Liver (tissue), 10 donors: ENCODE measurements at places on chromosomes 5 and 9. TPM values are rescaled to one million over a fixed set of nuclear protein-coding genes. Genes with fewer than 3 reads are reported as not detected.

Gene PIP5K1B
- total RNA-seq: 30.9 TPM

- no peak for DNase-seq
Observed at GRCh38 chr9:99357575-99357974, 135.5 kb downstream of the SEC61B start.

DNA sequence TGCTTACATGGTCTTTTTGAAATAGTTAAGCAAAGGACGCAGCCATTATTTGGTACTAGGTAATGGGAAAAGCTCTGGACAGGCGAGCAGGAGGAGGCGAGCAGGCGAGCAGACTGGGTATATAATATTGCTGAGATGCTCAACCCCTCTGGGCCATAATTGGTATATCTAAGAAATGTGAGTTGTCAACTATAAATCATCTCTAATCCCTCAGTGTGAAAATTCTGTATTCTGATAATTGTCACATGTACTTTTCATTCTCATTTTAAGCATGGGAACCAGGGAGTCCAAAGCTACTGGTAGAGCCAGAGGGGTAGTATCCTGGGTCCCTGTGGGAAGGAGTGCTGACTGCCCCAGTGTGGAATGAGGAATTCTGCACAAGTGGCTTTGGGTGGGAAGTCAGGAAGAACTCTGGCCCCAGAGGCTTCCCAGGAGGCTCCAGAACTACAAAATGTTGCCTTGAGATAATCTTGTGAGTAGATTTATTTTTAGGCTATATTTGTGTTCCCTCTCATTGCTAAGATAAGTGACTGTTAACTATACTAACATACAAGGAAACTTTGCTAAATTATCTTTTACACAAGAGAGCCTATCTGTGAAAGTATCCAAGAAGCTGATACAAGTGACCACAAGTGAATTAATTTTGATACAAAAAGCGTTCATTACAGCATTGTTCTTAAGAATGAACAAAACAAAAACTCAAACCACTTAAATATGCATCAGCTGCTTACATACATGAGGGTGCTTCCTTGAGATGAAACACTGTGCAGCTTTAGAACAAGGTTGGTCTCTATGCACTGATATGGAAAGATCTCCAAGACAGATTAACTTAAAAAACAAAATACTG is 70.5 kb upstream of the TNFAIP8 start:
- no peak for DNase-seq

DNA sequence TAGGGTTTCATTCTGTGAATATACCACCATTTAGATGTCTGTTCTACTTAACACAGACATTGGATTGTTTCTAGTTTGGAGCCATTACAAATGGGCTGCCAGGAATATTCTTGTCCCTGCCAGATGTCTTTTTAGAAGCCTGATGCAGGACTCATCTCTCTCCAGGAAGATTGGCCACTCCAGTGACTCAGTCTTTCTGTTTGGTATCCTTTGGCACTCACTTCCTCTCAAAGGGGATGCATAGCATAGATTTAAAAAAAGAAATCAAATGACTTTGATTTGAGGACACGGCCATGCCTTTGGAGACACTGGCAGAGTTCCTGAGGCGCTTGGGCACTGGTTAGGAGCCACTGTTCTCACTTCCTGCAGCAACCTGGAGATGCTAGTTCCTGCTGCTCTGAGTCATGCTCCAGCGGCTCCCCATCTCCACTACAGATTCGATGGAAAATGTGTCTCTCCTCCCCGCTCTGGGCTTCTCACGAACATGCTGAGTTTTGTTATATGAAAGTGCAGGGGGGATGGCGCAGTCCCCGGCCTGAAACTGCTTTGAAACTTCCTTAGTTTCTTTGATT is 3.5 kb upstream of the ZNF366 start:
- DNase-seq: no peak

Gene GHR
- 6.6 TPM for total RNA-seq

Gene PDE6A
- total RNA-seq: not detected

GRCh38 chr5:172939071-172939470 is 20.2 kb upstream of the RPL26L1 start:
- no peak for DNase-seq

DNA sequence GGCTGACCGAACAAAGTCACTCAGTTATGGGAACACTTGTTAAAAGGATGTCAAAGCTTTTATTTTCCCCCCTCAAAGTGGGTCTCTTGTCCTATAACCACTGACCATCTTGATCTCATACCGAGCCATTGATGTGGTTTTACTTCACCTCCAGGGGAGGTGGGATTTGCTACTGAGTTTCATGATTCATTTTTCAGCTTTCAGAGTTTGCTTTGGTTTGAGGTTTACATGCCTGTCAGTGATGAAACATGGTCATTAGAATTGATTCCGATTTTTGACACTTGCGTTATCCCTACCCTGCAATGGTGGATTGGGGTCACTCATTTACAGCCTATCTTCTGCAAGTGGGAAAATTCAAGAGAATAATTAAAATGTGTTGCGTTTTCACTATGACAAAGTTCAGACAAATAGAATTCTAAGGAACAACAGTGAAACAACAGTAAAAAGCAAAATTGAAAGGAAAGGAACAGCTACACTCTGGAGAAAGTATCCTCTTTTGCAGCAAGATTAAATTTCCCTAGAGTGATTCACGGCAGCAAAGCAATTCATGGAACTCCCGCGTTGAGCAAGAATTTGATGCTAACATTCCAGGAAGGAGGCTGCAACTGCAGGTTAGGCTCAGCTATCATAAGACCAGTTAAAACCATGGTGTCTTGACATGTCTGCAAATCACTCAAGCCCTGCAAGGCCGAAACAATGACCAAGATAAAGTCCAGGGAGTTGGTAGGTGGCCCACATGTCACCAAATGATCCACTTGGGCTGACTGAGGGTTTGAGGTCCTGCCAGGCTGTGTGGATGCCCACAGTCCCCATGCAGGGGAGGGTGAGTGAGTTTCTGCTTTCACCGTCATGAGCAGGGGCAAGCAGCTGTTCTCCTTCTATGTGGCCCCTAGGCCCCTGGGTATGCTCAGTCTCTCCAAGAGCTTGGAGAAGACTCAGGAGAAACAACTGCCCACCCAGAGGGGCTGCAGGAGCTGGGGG is 9.4 kb downstream of the GADD45G start:
- DNase-seq: no peak

DNA sequence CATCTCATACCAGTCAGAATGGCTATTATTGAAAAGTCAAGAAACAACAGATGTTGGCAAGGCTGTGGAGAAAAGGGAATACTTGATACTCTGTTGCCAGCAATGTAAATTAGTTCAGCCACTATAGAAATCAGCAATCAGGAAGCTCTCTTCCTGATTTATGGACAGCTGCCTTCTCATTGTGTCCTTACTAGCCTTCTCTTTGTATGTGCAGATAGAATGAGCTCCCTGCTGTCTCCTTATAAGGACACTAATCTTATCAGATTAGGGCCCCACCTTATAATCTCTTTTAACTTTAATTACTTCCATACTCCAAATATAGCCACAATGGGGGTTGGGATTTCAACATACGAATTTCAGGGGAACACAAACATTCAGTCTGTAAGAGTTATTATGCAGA is 38.0 kb downstream of the KCNV2 start:
- no peak for DNase-seq

GRCh38 chr9:108709997-108710396 is 145.8 kb downstream of the ACTL7B start:
- DNase-seq: no peak

Gene TLE1
- total RNA-seq: 25.9 TPM

GRCh38 chr5:1004461-1005248 is 3.9 kb upstream of the NKD2 start:
- DNase-seq: peak; percentile 44

Gene IRX4
- total RNA-seq: not detected

Gene ARL10
- total RNA-seq: 2.2 TPM

Gene FOXI1
- not detected for total RNA-seq

Gene CERT1
- total RNA-seq: 25.1 TPM

Gene EIF4E1B
- not detected for total RNA-seq

Gene SPATA31C1
- not detected for total RNA-seq

Gene GSN
- 63.2 TPM for total RNA-seq

DNA sequence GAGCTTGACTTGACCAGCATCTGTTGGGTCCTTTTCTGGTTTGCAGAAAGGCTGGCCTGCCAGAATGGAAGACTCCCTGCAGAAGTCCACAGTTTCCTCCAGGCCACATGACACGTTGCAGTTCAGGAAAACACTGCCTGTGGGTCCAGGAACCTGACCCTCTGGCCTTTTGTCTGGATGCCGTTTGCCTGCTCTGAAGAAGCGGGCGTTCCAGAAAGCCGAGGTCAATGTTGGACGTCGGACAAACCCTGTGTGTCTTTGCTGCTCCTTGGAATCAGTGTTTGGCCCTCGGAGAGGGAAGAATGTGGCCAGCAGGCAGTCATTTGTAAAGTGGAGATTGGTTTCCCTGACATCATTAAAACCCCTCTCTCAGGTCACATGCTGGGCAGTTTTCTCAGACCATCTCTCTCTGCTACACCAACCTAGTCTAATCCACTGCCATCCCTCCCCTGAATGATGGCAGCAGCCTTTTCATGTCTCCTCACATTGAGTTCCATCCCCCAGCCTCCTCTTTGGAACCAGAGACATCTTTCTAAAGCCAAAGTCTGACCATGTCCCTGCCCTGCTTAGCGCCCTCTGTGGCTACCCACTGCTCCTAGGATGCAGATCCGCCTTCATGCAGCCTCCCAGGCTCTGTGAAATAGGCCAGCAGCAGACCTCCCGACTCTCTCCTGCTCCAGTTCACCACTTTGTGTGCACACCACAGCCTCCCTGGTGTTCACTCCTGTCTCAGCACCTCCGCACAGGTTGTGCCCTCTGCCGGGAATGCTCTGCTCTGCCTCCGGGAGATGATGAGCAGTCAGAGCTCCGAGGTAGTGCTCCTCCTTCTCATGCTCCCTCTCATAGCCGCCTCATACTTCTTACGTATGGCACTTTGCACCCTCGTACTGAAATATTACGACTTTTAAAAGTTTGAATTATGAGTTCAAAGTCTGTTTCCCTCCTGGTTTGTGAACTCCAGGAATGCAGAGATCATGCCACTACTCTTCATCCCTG is 75.6 kb downstream of the RALGPS1 start:
- DNase-seq: no peak

Gene FCN2
- 124 TPM for total RNA-seq

DNA sequence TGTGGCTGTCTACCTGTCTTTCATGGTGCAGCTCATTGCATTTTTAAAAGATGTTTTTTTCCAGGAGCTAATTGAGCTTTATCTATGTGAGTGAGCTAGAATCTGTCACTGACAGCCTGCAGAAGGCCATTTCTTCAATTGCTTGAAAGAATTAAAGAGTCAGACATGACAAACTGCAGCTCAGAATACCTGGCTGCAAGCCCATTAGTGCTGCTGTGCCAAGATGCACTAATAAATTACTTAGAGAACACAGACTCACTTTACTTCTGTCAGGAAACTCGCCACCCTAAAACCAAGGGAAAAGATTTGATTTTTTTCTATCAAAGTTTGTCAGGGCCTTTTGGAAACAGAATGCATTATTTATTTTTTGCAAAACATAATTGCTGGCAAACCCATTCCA is 368.3 kb downstream of the CAAP1 start:
- no peak for DNase-seq

Gene PCDHGB7
- total RNA-seq: 3.1 TPM

DNA sequence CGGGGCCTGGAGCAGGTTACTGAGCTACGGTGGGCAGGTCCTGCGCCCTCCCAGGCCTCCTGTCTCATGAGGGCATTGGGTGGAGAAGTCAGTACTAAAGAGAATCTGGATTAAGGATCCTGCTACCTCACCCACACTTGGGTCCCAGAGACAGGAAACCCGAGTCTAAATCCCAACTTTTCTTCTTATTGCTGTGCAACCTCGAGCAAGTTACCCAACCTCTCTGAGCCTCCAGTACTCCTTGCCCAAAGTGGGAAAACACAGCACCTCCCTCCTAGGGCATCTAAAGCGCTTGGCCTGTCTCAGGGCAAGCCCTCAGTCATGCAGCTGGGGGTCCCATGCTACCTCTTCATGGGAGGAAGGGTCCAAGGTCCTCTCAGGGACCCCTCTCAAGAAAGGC is 28.2 kb downstream of the ASS1 start:
- DNase-seq: no peak

- DNase-seq: no peak
Observed at GRCh38 chr9:29389421-29389820, 1816.1 kb upstream of the C9orf72 start.

Gene CNTFR
- total RNA-seq: 0.75 TPM

Gene PCDHGA3
- 0.09 TPM for total RNA-seq

DNA sequence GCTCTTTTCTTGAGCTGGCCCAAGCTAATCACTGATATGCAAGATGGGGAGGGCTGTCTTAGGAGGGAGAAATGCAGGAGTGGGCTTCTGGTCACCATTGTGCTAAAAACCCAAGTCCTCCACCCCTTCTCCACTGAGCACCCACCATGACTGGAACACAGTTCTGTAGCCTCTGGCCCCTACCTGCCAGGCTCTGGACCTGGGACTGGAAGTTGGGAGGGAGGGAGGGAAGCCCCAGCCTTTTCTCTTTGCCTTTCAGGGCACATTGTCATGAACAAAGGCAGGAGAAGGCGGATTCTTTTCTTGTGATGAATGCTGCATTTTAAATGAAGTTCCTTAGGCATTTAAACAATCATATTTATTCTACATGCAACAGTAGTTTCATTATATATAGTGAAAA is 559.1 kb upstream of the TRPC7 start:
- DNase-seq: no peak

DNA sequence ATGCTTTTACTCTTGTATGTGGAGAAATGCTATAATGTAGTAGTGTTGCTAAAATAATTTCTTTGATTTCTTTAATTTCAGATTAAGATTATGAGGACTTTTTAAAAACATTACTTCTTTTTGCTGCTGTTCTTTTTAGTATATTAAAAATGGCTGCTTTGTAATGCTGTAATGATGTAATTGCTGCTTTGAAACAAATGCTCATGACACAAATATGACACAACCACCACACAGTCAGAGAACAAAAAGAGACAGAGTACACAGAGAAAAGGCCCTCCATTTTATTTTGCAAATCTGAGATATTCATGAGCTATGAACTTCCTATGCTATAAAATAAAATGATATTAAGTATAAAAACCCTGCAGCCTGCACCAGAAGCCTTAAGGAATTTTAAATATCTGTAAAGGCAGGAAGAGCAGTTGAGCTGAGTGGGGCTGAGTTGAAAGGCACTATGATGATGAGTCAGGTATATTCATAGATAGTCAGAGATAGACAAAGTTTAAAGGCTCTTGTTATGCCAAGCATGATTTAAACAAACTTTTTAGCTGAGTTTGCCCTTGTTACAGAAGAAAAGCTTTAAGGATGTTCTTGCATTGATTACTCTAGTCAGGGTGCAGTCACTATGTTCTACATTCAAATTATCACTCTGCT is 5.1 kb upstream of the POU5F2 start:
- DNase-seq: no peak

Gene PTTG1
- total RNA-seq: 84.0 TPM
